Activated CD4-positive, alpha-beta T cell treated with anti-CD3 and anti-CD28 coated beads, Interleukin-2, amount 10 ng/mL, durations not matched to agents 24 days and 14 days (primary cell): ENCODE measurements at places on chromosomes 11 and 22. TPM values are rescaled to one million over a fixed set of nuclear protein-coding genes. Genes with fewer than 3 reads are reported as not detected.

DNA sequence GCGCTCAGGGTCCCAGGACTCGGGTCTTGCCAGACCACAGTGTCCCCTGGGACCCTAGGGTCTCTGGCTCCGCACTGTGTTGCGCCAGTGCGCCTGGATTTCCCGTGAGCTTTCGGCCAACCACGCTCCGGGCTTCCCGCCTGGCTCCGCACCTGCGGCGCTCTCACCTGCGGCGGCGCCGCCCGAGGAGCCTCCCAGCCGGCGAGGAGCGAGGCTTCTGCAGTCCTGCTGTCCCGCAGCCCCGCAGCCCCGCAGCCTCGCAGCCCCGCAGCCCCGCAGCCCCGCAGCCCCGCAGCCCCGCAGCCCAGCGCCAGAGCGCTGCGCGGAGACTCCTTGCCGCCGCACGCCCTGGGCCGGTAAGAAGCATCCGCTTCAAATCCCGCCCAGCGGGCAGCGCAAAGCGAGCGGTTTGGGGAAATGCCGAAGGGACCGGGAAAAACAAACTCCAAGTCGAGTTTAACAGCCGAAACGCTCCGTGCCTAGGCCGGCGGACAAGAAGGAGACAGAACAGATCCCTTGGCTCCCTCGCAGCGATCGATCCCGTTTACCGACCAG is 939 bp downstream of the ALX4 start:
- DNase-seq, result no peak

The ANGPTL5 gene
- total RNA-seq, result not detected in 2 replicates

DNA sequence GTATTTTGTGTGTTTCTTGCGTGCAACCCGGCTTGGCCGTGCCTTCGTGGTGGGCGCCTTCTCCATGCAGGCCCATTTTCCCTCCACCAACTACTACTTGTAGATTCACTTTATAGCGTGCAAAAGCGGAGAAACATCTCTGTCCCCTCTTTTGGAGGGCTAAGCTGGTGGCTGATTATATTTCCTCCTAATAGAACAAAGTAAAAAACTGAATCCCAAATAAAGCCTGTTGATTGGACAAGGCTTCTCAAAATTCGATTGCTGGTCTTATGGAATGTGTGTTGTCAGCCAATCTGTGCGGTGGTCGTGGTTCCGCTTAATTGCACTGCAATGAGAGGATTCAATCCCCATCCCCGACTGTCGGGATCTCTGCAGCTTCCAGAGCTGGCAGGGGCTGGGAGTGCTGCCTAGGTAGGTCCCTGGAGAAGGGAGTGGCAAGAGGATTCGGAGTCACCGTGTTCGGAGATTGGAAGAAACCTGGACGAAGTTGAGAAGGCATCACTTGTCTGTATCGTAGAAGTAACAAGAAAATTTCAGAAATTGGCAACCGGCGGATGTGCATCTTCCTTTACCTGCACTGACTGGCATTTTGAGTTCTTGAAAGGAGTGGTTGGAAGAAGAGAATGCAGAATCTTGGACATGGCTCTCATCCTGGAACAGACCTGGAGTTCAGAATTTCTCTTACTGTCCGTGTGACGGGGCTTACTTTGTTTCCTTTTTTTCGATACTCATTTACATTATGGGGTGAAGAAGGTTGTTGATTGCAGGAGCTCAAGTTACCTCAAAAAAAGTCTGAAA is 1.1 kb downstream of the HMGXB4 start:
- DNase-seq, result peak; percentile 64

GRCh38 chr11:16484434-16484833 is 128.1 kb upstream of the SOX6 start:
- DNase-seq, result no peak

GRCh38 chr11:110505528-110506284 is 76.0 kb downstream of the FDX1 start:
- DNase-seq, result no peak

The SLCO2B1 gene
- not detected in 2 replicates for total RNA-seq

- DNase-seq, result peak; percentile 89
Observed at GRCh38 chr11:67484847-67485311, 2.1 kb downstream of the AIP start.

- DNase-seq, result no peak
Observed at GRCh38 chr11:31874631-31875191, 63.6 kb upstream of the PAX6 start.

- DNase-seq, result no peak
Observed at GRCh38 chr11:26231252-26231661, 100.7 kb upstream of the ANO3 start.

- DNase-seq, result no peak
Observed at GRCh38 chr11:57302489-57302888, 22.3 kb downstream of the TNKS1BP1 start.

The NOL12 gene
- 67.9 and 70.3 TPM in 2 replicates for total RNA-seq

GRCh38 chr11:110297726-110298300 is 1.4 kb upstream of the RDX start:
- no peak for DNase-seq

DNA sequence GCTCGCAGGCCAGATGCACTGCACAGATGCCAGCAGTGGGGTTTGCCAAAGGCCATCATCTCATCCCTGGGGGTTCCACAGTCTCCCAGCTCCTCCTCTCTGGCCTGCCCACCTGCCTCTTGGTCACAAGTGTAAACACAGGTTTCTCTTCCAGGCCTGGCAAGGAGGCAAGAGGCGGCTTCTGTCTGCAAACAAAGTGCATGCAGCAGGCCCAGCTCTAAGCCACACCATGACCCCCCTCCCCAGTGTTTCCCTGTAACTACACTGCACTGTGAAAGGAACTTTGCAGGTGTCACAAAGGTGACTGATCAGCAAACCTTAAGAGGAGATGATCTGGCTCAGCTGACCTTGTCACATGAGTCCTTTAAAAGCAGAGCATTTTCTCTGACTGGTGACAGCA is 26.2 kb upstream of the SHISAL1 start:
- DNase-seq, result no peak

The IFTAP gene
- 1.1 and 1.7 TPM in 2 replicates for total RNA-seq

GRCh38 chr11:32225571-32226285 is 134.9 kb downstream of the RCN1 start:
- no peak for DNase-seq

The KDM4E gene
- total RNA-seq, result not detected in 2 replicates

The CHRM1 gene
- not detected in 2 replicates for total RNA-seq

DNA sequence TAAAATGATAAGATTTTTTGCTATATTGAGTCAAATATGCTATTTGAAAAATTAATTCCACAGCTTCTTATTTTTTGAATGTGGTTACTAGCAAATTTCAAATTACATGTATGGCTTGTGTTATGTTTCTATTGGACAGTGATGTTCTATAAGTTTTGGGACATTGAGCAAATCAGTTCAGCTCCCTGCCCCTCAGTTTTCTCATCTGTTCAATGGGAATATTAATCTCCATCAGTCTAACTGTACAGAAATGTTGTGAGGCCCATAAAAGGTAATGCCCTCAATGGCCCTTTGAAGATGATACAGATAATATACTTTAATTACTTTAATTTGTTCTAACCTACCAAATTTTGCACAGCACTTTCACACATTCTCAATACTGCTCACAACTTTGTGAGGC is 15.2 kb downstream of the WT1 start:
- no peak for DNase-seq

GRCh38 chr11:65071907-65072630 is 11.8 kb downstream of the CDCA5 start:
- DNase-seq, result no peak

The KDM4D gene
- 1.2 TPM in 2 replicates for total RNA-seq

- DNase-seq, result no peak
Observed at GRCh38 chr11:24408202-24408601, 88.7 kb upstream of the LUZP2 start.

GRCh38 chr11:68960294-68961071 is 20.3 kb downstream of the MRGPRD start:
- DNase-seq, result no peak

- DNase-seq, result no peak
Observed at GRCh38 chr22:47164514-47165337, 402.3 kb downstream of the TBC1D22A start.

DNA sequence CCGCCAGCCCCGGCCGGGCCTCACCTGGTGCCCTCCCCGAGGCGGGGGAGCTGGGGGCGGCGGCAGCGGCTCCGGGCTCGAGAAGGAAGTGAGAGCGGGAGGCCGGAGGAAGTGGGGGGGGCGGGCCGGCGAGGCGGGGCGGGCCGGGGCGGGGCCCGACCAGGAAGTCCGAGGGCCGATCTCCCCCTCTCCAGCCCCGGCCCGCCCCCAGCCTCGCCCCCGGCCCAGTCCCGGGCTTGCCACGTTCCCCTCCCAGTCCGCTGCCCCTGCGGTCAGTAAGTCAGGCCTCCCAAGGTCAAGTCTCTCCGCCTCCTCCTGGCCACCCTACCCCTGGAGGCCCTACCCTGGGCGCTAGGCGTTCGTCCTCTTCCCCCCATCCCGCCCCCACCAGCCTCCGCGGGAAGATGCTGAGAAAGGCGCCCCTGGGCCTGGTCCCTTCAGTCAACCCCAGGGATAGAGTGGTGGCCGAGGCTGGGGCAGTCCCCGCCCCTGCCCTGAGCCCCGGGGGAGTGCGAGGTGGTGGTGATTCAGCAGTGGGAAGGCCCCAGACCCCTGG is at the start of gene RHOG:
Gene RHOG (minus strand): TSS at position 90 of the 556 bp plus-strand sequence. CDS start 12,821 bp downstream, outside the sequence.
- DNase-seq, result peak; percentile 91

The APOL5 gene
- not detected in 2 replicates for total RNA-seq
